Esophagus squamous epithelium (tissue), 5 donors: ENCODE measurements at places on chromosomes 6 and 20.

- DNase-seq, result peak; percentile 14
Measured at GRCh38 chr6:106974999-106975737, 639 bp upstream of the CD24 start.

DNA sequence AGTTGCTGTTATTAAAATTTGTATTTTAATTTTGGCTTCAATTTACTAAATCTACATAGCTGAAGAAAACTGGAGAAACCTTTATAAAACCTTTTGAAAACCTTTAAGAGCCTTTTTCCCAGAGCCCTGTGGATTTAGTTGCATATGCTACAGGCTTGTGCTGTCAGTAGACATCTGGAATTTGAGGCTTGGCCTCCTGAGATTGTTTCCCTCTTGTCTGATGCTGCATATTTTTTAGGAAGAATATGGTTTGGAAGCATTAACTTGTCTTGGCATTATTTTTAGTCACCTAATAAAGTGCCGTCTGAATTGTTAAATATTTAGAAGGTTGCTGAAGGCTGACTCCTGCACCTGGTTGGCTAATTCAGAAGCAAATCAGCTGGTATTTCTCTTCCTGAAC lies 369.4 kb downstream of the UTRN start:
- no peak for DNase-seq

DNA sequence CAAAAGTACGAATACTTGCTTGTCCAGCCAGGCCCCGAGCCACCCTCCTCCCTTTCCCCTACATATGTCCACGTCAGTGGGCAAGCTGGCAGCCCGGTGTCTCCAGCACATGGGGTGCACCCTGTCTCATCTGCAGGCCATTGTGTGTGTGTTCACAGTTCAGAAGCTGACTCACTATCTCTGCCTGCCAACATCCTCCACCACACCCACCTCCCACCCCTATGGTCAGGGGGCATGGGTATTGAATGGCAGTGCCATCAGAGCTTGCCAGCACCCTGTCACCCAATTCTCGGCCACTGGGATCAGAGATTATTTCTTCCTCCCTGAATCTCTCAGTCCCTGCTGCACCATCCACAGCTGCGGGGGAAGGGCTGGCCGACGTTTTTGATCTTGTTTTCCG lies 195.7 kb downstream of the FARS2 start:
- DNase-seq, result no peak

- DNase-seq, result no peak
Measured at GRCh38 chr6:2875359-2876191, 27.5 kb downstream of the SERPINB9 start.

DNA sequence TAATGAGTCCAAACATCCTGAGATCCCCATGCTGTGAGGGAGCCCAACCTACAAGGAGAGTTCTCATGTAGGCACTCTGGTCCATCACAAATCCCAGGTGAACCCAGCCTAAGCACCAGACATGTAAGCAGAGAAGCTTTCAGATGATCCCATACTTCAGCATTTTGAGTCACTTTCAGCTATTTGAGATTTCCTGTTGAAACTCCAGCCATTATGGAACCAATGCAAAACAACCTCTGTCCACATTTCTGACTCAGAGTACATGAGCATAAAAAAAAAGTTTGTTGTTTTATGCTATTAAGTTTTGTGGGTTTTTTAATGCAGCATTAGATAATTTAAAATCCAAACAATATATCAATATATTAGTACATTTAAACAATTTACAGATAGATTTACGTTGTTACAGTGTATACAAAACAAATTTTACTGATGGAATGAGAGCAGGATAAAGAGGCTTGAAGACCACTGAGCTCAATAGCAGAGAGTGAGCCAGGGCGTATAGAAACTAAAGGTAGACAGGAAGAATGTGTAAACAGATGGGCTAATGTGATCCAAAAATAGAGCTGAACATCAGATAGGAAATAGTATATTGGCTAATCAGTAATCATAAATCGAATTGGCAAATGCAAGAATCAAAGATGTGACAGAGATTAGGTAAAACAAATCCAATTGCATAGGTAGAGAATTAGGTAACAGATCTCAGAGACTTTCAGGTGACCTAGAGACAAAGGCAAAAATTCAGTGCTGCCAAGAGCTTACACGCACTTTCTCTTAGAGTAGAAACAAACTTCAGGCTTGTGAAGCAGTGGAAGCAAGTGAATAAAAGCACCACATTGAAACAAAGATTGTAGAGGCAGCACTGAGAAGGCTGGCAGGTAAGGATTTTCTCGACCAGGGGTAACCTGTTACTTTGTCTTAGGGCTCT lies 36.2 kb upstream of the PLCB1 start:
- DNase-seq, result no peak

GRCh38 chr20:2234598-2235191 lies 61.1 kb upstream of the TGM3 start:
- no peak for DNase-seq

DNA sequence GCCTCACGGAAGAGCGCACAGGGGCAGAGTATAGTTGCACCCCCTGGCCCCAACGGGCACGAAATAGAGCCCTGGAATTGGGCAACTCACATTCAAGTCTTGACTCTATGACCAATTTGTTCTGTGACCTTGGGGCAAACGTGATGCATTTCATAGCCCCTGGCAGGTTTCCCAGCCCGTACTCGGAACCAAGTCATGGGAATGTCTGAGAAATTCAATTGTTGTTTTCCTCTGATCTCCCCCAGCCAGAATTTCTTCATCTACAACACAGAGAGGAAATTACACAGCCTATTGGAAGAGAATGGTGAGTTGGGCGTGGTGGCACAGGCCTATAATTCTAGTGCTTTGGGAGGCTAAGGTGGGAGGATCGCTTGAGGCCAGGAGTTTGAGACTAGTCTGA lies 322.3 kb upstream of the SULF2 start:
- DNase-seq, result no peak

DNA sequence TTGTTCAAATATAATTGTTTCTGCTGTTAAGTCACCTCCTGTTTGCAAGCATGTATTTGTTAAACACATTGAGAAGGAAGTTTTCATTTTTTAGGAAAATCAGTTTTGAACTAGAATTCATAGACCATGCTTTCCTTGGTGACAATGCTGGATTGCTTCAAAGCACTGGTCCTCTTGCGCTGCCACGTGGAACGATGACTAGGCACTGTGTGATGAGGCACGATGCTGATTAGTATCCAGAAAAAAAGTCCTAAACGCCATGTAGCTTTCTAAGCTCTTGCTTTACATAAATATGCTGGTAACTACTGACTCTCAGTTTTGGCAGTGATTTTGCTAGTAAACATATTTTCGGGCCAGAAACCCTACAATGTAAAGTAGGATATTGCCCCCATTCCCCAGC lies 11.1 kb upstream of the EXOC2 start:
- DNase-seq, result no peak

GRCh38 chr6:8086755-8087306 lies 15.5 kb downstream of the EEF1E1 start:
- no peak for DNase-seq

DNA sequence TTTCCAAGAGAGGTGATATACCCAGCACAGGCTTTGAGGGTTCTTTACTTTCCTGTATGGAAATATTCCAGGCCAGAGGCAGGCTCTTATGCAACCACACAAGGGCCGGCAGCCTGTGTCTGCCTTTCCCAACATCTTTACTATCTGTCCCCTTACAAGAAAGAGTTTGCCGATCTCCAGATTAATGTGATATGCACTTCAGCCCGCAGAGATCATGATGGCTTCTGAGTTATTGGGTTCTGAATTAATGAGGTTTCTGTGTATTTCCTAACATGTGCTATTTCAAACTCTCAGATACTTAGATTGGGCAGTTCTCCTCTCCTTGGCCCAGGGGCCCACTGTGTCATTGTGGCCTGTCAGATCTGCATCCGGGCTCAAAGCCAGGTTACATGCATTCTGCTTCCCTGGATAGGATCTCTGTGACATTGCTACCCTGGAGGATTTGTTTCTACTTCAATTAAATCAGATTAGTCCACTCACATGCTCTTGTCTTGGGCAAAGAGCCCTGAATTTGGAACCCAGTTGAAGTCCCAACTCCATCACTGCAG lies 56.6 kb downstream of the TGM2 start:
- no peak for DNase-seq
